Effector memory CD4-positive, alpha-beta T cell (primary cell): ENCODE measurements at places on chromosomes 13 and 19.

DNA sequence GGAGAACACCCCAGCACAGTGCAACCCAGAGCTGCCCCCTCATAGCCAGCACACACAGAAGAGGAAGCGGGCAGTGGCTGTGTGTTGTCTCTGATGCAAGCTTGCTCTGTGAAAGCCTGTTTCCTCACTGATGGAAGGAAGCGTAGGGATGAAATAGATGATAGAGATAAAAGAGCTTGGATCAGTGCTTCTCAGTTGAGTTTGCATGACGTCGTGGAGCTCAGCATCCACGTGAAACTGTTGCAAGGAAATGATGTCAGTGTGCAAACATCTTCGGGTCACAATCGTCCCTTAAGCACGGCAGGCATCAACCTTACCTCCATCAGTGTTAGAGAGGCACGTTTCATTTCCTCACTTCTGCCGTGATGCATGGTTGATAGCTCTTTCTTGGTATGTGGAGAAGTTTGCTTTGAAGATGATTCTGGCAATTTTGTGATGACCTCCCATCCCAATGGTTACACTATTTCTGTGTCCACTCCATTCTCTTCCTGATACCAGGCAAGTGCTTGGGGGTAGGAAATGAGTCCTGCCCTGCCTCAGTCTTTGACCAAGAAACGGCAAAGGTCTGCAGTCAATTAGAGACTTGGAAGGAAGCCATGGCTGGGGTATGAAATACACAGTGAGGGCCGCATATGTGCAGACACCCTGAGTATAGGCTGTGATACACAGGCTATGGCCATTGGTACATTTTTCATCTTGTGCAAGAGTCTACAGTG, 183.0 kb downstream of the ZNF536 start:
- DNase-seq: no peak

- DNase-seq: no peak
Observed at GRCh38 chr19:55160986-55161365, 3.4 kb upstream of the TNNI3 start.

- DNase-seq: no peak
Observed at GRCh38 chr13:99585609-99586008, 84.3 kb downstream of the TM9SF2 start.

DNA sequence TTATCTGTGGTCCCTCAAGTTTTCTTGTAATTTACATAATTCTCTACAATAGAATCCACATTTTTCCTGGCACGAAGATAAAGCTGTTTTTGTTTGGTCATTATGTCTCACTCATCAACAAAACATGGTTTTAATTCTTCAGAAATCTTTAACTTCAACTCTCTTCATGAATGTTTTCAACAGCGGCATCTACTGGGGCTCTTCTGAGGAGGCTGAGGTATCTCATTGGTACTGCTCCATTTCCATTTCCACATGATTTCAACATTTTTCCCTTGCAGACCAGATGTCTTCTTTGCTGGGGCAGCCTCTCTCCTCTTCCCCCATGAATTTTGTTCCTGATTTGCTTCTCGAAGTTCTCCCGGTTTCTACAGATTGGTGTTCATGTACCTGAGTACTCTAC, 5.8 kb upstream of the KBTBD7 start:
- no peak for DNase-seq

GRCh38 chr13:109412283-109412901, 374.0 kb downstream of the IRS2 start:
- DNase-seq: no peak

GRCh38 chr13:81153478-81153877, 812.6 kb upstream of the SPRY2 start:
- no peak for DNase-seq

DNA sequence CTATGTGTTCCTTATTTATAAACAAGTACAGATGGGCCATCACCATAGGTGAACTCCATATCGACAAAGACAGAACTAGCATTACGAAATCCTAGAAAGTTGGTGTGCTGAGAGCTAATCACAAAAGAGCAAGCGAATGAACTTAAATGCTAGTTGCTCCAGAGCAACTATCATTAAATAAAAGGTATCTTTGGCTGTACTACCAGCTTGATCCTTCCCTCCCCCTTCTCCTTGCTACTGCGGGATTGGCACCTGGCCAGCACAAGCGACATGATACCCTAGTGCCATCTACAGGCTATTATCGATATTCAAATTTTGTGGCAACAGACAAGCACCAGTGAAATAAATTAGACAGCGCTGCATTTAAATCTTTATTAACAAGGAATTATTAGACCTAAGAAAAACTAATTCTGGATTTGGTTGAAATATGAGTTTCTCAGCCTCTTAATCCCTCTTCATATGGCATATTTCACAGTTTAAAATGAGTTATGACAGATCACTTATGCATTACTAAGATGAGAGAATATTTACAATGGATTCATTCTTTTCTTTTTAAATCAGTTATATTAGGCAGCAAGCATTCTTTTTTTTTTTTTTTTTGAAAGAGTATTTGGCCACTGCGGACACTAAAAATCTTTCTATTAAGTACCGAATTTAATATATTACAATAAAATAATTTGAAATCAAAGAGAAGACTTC, 5.8 kb downstream of the PCDH9 start:
- no peak for DNase-seq

GRCh38 chr13:27276188-27276587, 5.6 kb downstream of the RASL11A start:
- no peak for DNase-seq

DNA sequence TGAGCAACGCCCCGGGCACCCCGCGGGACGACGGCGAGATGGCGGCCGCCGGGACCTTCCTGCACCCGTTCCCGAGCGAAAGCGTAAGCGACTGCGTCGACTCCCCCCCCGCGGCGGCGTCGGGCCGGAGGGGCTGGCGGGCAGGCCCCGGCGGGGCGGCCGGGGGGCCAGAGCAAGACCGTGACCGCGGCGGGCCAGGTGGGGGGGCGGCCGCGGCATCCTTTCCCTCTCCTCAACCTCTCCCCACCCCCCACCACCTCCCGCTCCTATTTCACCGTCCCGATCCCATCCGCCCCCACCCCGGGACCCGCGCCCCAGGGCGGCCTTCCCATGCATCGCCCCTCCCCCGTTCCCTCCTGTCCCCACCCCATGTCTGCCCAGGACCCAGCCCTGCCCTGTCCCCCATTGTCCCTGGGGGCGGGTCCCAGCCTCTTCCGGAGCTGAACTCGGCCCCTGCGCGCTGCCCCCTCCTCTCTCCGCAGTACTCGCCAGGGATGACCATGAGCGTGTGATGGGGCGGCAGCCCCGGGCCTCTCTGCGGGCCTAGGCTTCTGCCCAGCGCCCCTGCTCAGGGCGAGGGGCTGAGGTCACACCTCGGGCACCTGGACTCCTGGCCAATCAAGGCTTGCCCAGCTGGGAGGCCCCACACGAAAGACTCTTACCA, 4.1 kb downstream of the ISYNA1 start:
- DNase-seq: no peak

GRCh38 chr19:13906521-13906904, 512 bp downstream of the CC2D1A start:
- peak; percentile 21 for DNase-seq

DNA sequence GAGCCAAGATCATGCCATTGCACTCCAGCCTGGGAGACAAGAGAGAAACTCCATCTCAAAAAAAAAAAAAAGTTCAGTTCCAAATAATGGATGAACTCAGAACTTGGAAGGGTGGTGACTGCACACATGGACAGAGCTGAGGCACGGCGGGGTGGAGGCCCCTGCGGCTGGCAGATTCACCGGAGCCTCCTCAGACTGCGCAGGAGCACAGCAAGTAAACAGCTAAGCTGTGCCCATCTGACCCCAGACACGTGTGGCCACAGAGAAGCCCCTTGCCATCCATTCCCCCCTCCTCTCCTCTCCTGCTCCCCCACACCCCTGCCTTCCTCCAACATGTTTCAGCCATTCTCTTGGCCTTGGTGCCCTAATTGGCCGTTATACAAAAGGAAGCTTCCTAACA, 15.6 kb upstream of the PROZ start:
- no peak for DNase-seq

GRCh38 chr13:19586904-19587634, 25.7 kb upstream of the TPTE2 start:
- peak; percentile 63 for DNase-seq

DNA sequence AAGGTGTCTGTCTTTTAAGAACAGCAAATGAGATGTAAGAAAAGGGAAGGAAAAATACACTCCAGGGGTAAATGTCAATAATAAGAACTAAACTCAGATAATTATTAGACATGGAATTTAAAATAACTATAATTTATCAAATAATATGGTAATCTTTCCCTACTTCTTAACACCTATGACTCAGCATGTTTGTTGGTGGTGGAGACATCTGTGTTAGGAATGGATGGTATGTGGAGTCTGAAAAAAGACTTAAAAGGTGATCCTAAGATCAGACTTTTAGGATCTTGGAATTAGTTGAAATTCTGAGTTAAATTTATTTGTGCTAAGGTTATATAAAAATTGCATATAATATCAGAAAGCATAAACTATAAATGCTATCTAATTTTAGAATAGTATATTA, 915.1 kb downstream of the SLITRK5 start:
- DNase-seq: no peak
